ENCODE measurements at places on chromosomes 1 and 21.

- DNase-seq: no peak
Observed at GRCh38 chr1:234861024-234861620, 251.1 kb upstream of the IRF2BP2 start.

GRCh38 chr1:9183898-9184297, 50.7 kb upstream of the H6PD start:
- no peak for DNase-seq

- DNase-seq: no peak
Observed at GRCh38 chr1:108780937-108781574, 34.6 kb downstream of the STXBP3 start.

DNA sequence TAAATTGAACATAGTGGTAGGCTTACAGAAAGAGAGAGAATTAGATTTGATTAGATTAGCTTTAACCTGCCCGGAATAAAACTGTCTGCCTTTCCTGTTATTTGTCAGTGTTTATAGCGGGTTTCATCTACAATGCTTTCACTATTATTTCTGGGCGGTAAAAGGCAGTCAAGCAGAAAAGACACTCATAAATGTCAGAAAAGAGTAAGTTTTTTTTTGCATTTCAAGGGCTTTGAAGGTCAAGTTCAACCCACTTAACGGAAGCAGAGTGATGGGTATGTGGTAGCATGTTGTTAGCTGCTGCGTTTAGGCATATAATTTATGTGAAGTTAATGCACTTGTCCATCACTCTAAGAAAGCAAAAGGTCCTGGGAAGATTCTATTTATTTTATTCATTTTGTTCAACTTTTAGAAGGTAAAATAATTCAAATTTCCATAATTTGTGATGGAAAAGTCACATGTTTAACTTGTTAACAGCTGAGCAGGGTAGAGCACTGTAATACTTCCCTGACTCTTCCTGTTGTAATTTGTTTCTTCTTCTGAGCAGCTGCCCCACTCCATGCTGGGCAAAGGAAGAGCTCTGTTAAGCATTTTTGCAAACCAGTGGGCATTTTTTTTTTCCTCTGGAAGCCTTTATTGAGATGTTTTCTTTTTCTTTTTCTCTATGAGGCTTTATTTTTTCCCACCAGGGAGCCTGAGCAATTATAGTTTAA, 220.1 kb downstream of the ST6GALNAC3 start:
- no peak for DNase-seq

DNA sequence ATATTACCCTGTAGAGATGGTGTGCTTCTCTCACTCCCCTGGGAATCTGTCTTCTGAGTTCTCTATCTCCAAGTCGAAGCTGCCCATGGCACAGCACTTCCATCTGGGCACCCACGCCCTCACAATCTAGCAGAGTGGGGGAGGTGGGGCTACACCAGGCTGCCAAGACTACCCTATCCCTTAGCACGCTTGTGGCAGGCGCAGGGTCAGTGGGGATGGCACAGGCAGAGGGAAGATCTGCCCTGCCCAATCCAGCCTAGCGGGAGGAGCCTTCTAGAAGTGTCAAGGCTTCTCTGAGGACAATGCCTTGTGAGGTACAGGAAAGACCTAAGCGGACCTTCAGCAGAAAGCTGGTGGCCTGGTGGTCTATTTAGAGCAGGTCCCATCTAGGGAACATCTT, 49.1 kb downstream of the DMAP1 start:
- DNase-seq: no peak

All from GM04503 (cell line).